Activated T-cell treated with anti-CD3 and anti-CD28 coated beads, Interleukin-2, amount 50 U/mL, for 72 hours (primary cell): ENCODE measurements at places on chromosomes 1 and 21. TPM values are rescaled to one million over a fixed set of nuclear protein-coding genes. Genes with fewer than 3 reads are reported as not detected.

GRCh38 chr1:88488237-88488636 lies 195.8 kb upstream of the PKN2 start:
- H3K4me1 ChIP-seq = no peaks in the 10 kb centered on the region
- no peaks in the 10 kb centered on the region for H3K36me3 ChIP-seq
- DNase-seq = no peak

DNA sequence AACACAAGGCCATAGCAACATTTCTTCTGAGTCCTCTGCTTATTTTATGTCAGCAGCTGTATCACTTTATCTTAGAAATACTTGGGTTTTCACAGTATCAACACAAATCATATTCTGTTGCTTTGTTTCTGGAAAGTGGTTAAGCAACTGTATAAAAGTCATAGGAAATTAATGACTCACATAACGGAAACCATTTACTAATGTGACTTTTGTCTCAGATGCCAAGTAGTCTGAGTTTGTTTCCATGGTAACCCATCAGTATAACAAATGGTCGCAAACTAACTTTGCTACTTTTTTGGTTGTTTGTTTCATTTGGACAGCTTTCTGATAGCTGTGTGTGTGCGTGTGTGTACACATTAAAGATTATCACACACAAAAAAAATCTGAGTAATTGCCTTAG lies 31.1 kb downstream of the EEIG2 start:
- H3K27ac ChIP-seq = peak overlapping the region; percentile 67
- no peak overlapping the region for H3K4me3 ChIP-seq
- H3K4me1 ChIP-seq = peaks cover 46% of the 10 kb centered on the region
- H3K27me3 ChIP-seq = no peaks in the 10 kb centered on the region
- H3K36me3 ChIP-seq = peaks cover 3% of the 10 kb centered on the region

Gene DIO1
- not detected for total RNA-seq

DNA sequence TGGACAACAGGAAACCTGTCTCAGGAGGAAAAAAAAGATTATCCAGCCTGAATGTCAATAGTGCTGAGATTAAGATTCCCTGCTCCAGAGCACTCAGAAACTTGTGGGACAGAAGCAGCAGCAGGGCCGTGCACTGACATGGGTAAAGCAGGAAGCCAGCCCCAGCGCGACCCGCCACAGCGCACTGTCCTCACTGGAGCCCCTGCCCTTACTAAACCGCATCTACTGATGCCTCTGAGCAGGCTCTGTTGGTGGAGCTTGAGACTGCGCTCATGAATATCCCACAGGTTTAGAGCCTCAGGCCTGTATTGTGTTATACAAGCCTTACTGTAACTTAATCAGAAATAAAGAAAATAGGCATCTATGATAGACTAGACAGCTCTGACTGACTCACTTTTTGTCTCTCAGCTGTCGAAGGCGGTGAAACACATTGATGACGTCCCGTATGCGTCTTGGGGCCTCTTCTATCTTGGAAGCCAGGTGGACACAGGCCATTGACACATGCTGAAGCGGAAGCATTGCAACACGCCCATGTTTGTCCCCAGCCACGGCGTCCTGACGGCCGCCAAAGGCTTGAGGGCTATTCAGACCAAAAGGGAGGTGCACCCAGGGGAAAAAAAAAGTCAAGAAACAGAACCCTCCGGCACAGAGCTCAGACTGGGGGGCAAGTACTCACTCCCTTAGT lies 1.2 kb downstream of the CCNL2 start:
- no peak for DNase-seq
- H3K27me3 ChIP-seq = no peaks in the 10 kb centered on the region
- H3K4me1 ChIP-seq = peaks cover 57% of the 10 kb centered on the region
- H3K36me3 ChIP-seq = peaks cover 16% of the 10 kb centered on the region
- H3K27ac ChIP-seq = peak overlapping the region; percentile 89

Gene VASH2
- 0.62 TPM for total RNA-seq

Gene S100A7
- not detected for total RNA-seq

GRCh38 chr1:114353262-114353661 lies 157.7 kb downstream of the TRIM33 start:
- no peak overlapping the region for H3K4me3 ChIP-seq
- H3K27ac ChIP-seq = no peak overlapping the region
- peaks cover 6% of the 10 kb centered on the region for H3K4me1 ChIP-seq
- H3K36me3 ChIP-seq = no peaks in the 10 kb centered on the region
- no peaks in the 10 kb centered on the region for H3K27me3 ChIP-seq
- DNase-seq = no peak

Gene VCAM1
- total RNA-seq = 0.41 TPM

DNA sequence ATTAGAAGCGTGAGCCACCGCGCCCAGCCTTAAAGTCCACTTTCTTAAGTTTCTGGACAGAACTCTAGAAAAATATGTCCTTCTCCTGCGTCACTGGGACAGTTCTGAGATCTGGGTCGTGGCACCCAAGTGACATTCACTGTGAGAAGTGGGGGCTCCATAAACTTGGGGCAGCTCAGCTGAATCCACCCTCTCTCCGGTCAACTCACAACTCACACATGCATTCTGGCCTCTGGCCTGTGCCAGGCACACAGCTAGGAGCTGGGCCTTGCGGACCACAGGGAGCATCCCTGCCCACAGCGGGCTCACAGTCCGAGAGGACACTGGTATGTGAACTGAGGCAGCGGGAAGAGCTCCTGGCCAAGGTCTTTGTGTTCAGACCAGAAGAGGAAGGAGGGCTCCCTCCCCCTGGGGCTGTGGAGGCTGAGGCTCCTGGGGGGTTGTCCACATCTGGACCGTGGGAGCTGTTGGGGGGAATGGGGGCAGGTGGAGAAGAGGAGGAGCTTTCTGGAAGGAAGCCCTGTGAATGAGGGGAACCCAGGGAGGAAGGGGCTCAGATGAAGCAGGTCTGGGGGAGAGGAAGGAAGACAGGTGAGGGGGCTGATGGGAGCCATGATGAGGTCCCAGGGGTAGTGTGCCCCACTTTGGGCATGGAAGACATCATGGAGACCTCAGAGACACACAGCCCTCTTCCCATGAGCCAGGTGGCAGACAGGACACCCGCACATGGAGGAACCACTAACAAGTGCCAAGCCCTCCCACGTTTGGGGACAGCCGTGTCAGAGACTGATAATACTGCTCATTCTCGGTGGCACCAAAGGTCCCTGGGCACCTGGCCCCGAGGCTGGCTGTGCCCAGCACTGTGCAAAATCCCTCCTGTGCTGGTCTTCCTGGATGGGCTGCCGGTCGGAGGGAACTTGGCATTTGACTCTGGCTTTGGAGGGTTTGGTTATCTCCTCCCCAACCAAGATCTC lies 191.0 kb upstream of the VAMP3 start:
- H3K27me3 ChIP-seq = no peaks in the 10 kb centered on the region
- no peak overlapping the region for H3K27ac ChIP-seq
- DNase-seq = no peak

- H3K27ac ChIP-seq = no peak overlapping the region
- no peaks in the 10 kb centered on the region for H3K27me3 ChIP-seq
- no peaks in the 10 kb centered on the region for H3K4me1 ChIP-seq
- H3K4me3 ChIP-seq = no peak overlapping the region
- no peaks in the 10 kb centered on the region for H3K36me3 ChIP-seq
These were observed 510.6 kb downstream of the NCAM2 start for GRCh38 chr21:21508859-21509258.

Gene C1QTNF12
- 14.2 TPM for total RNA-seq

- H3K27ac ChIP-seq = no peak overlapping the region
- H3K36me3 ChIP-seq = no peaks in the 10 kb centered on the region
- H3K4me1 ChIP-seq = no peaks in the 10 kb centered on the region
- H3K27me3 ChIP-seq = no peaks in the 10 kb centered on the region
- no peak overlapping the region for H3K4me3 ChIP-seq
- DNase-seq = no peak
These were observed 24.4 kb upstream of the TSPEAR start for GRCh38 chr21:44735821-44736220.

DNA sequence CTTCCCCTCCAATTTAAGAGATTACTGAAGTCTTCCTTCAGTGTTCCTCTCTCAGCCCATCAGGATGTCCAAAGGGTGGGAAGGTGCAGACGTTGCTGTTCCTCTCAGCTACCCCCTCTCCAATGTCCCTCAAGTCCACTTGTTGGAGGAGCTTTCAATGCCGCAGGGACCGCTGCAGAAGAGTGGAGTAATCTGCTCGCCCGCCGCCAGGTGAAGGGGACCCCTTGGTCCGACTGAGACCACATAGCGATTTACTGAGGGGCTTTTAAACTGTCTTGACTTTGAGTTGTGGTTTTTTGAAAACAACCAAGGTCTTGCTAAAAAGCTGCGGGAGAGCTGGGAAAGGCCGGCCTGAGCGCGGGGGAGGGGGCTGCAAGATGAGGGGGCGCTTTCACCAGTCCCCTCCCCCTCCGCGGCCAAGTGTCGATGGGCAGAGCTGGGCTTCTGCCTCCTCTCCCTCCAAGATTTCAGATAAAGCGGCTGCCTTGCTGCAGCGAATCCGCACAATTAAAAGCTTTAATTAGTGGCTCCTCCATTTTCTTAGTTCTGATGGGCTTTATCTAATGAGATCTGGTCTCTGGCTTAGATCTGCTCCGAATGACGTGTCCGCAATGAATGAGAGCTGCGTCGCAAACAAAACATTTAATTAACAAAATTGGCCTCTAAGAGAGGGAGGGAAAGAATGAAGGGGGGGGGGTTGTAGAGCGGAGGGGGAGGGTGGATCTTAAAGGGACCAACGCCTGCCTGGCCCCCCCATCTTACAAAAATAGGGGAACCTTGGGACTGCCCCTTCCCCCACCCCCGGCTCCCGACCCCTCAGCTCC lies 5.9 kb downstream of the LMO4 start:
- no peak for DNase-seq
- H3K36me3 ChIP-seq = peaks cover 18% of the 10 kb centered on the region
- H3K4me1 ChIP-seq = peaks cover 60% of the 10 kb centered on the region
- H3K27me3 ChIP-seq = peaks cover 33% of the 10 kb centered on the region
- H3K4me3 ChIP-seq = peak overlapping the region; percentile 88

Gene LPAR3
- total RNA-seq = 0.24 TPM

DNA sequence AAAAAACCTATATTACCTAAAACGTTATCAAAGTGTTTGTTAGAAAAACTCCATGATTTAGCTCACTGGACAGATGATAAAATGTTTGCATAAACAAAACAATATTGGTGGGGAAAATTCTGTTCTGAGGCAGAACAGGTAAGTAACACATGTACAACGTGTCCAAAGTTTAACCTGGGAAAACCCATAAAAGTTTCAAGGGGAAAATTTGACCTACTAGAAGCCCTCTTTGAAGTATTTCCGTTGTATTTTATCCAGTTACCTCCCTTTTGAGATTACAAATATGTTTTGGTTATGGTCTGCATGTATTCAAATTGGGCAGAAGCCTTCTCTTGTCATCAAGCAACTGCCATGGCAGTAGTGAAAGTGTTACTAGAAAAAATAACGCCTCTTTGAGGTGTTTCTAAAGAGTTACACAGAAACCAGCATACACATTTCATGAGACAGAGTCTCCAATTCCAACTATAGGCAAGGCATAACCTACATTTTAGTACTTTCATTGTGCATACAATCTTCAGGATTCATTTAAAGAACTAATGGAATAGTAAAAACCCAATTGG lies 58.0 kb upstream of the PDC start:
- no peak overlapping the region for H3K27ac ChIP-seq
- no peaks in the 10 kb centered on the region for H3K4me1 ChIP-seq
- no peak for DNase-seq
- H3K36me3 ChIP-seq = peaks cover 4% of the 10 kb centered on the region
- H3K4me3 ChIP-seq = no peak overlapping the region

DNA sequence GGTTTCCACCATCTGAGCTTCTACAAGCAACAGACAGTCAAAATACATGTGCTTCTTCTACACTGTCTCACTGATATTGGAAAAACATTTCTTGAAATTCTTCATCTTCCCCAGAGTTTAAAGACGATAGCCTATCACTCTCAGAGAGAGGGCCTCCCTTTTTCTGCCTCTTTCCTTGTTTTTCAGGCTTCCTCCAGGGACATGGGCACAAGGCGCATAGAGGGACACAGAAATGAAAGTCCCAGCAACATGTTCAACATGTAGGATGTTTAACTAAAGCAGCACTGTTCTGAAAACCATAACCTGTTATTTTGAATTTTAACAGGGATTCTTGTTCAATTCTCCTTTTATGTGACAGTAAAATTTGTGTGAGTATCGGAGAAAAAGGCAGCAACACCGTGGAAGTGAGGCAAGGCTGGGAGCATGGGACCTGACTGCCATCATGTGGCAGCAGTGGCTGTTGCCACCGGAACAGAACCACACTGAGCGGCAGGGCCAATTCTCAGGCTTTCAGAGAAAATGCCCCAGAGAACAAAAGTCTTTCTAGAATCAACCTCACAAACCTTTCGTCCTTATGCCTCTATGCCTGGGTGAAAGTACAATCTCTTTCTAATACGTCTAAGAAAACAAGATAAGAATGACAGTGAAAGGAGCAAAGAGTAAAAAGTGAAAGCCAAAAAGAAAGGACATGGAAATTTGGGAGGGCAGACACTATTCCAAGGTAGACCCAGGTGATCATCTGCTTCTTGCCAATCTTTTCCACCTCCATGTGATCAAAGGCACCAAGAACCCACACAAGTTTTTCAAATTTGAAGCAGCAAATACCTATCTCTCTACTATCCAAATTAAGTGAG lies 54.5 kb downstream of the PCNX2 start:
- H3K27me3 ChIP-seq = no peaks in the 10 kb centered on the region
- H3K4me3 ChIP-seq = no peak overlapping the region
- H3K4me1 ChIP-seq = peaks cover 6% of the 10 kb centered on the region
- DNase-seq = peak; percentile 9

GRCh38 chr1:160578525-160579191 lies 638 bp downstream of the CD84 start:
- H3K27me3 ChIP-seq = no peaks in the 10 kb centered on the region
- peaks cover 71% of the 10 kb centered on the region for H3K4me1 ChIP-seq
- peak overlapping the region; percentile 99 for H3K27ac ChIP-seq
- DNase-seq = no peak

Gene DNM3
- total RNA-seq = 3.4 TPM

DNA sequence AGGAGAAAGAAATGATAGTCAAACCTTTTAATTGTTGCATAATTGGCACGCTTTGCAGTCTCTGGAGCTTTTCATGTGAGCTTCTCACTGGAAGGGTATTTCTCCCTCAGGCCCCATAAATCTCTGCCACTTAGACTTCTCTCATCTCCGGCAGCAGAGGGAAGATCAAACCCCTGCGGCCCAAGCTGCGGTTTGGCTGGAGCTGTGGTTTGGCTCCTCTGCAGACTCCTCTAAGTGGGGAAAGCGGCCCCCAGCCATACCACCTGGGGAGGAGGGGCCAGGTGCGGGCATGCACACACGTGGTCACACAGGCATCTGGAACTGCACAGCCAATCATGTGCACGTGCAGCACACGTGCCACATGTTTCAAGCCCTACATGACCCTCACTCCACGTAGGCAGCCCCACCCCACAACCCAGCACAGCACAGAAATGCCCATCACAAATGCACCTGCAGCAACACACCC lies 58.3 kb downstream of the UBE2T start:
- peaks cover under 1% of the 10 kb centered on the region for H3K27me3 ChIP-seq
- H3K36me3 ChIP-seq = no peaks in the 10 kb centered on the region
- peaks cover 12% of the 10 kb centered on the region for H3K4me1 ChIP-seq
- no peak overlapping the region for H3K27ac ChIP-seq

Gene LRRC3
- total RNA-seq = 2.8 TPM
